ENCODE measurements at places on chromosomes 11 and 22.
A peak's percentile ranks its signal among the peaks of the same experiment; 100 is the strongest.

GRCh38 chr11:93193731-93194130, 4.1 kb downstream of the SLC36A4 start:
- DNase-seq, result no peak

GRCh38 chr22:33882991-33883390, 37.3 kb downstream of the LARGE1 start:
- no peak for DNase-seq

DNA sequence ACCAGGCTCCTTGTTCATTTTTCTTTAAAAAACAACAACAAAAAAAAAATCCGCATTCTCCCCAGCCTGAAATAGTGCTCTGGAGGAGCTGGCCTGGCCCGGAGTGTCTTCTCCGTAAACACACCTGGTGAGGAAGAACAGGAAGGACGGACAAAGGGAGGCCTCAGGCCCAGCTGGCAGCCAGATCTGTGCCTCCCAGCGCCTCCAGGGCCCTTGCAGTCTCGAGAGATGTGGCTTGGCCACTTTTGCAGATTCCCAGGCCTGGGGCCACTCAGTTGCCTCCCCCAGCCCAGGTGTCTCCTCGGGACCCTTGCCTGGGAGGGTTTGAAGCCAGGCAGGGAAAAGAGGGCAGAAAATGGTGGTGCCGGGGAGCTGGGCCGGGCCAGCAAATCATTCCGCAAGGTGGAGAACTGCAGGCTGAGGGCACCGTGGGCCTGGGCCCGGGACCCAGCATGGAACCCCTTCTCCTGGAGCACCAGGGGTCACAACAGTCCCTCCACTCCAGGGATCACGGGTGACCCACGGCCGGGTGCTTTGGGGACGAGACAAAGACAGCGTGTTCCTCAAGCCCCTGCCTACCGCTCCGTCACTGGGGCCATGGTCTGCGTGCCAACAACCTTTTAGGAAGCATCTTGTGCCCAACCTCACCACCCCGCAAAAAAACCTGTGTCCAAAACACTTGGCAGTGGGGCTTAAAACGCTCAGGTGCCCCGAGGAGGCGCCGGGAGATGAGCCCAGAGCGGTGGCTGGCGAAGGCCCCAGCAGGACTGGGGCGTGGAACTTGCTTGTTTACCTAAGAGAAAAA, 67.1 kb upstream of the WNT7B start:
- DNase-seq, result no peak

GRCh38 chr11:122744357-122744756, 88.8 kb downstream of the UBASH3B start:
- DNase-seq, result no peak

DNA sequence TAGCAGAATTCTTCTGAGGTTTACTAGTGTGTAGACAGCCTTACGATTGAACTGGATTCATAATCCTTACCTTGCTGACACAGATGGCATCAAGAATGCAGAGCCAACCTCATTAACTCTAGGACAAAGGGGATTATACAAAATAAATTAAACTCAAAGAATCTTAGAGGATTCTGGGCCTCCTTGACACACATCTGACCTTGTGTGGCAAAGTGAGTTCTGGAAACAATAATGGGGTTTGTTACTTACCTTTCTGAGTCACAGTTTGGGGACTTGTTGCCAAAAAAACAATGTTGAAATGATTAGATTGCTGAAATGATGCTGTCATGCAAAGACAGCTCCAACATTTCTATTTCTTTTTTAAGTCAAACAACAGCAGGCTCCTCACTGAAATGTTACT, 179.1 kb upstream of the ISX start:
- no peak for DNase-seq

GRCh38 chr22:41562461-41562860, 1.7 kb downstream of the CSDC2 start:
- no peak for DNase-seq

GRCh38 chr22:44689173-44689572, 12.8 kb upstream of the PRR5 start:
- DNase-seq, result no peak

- no peak for DNase-seq
These were observed 7.8 kb downstream of the UNC93B1 start for GRCh38 chr11:67996051-67996450.

DNA sequence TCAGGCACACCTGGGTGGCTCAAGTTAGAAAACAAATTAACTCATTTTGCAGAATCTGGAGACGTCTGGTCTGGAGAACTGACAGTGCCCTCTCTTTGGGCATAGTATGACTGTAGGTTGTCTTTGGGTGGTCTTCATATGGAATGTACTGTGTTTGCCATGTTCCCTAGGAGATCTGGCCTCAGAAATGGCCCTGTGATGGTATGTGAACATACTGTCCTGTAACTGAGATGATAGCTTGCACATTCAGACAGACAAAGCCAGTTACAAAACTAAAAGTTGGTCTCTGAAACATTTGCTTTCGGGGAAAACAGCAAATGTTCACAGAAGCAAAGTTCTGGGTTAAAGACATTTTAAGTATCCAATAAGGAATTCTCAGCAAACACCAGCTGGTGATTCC, 29.7 kb downstream of the CD44 start:
- no peak for DNase-seq

GRCh38 chr11:9790703-9791102, 126.8 kb downstream of the SWAP70 start:
- no peak for DNase-seq

- DNase-seq, result peak; percentile 14
These were observed 11.6 kb upstream of the PDE2A start for GRCh38 chr11:72685560-72686480.
